Stimulated activated CD8-positive, alpha-beta memory T cell treated with anti-CD3 and anti-CD28 coated beads, Interleukin-7, amount 100 ng/mL, for 4 hours (primary cell): ENCODE measurements at places on chromosomes 3 and 15.

DNA sequence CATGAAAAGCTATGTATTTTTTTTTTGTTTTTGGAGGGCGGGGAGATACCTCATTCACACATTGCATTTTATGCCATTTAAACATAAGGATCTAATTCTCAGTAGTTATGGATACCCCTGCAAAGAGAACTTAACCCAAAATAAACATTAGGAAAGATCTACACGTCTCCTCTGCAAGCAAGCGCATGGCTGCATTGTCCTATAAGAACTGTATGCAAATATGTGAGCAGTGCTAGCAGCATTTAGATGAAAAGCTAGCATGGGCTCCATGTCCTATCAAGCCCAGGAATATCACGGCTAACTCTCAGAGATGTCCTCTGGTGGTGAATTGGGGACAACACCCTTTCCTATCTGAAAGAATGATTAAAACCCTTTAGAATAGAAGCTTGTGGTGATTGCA is 292.8 kb downstream of the MEX3B start:
- no peak for DNase-seq

DNA sequence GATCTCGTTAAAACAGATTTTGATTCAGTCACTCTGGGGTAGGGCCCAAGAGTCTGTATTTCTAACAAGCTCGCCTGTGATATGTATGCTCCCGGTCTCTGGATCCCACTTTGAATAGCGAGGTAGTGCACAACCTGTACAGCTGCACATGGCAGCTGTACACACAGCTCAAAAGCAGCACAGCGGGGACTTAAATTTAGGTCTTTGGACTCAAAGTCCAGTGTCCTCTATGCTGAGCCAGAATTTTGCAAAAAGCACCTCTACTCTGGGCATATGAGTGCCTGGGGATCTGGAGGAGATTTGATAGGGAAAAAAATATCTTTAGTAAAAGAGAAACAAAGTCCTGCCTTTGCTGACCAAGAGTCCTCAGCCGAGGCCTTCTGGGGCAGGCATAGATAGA is 83.1 kb downstream of the HMG20A start:
- DNase-seq, result no peak

GRCh38 chr15:42073418-42073817 is 20.9 kb downstream of the PLA2G4D start:
- DNase-seq, result no peak

DNA sequence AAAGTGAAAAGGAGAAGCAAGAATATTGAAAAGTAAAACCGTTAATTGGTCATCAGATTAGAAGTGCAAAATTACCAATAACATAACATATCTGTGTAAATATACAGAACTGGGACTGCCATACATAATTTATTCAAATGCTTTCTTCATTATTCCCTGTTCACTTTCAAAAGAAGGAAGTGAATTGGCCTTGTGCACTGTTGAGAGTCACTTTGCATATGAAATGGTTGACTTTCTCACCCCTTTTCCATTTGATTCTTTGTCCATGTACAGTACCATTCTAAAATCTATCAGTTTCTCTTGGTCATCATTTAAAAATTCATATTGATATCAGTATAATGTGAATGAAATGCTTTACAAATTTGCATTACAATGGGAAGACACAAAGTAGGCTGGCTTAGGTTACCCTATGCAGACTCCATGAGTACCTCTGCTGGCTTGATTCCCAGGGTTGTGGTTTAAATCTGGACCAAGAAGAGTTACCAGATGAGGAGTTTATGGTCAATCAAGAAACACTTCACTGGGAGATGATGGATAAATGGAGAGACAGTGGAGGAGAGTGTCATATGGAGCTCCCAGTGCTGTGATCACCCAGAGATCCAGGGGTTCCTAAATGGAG is 210.9 kb upstream of the TOPAZ1 start:
- DNase-seq, result no peak

- DNase-seq, result no peak
These were observed 3.9 kb upstream of the CIDEC start for GRCh38 chr3:9883706-9884554.

GRCh38 chr3:179973931-179974361 is 62.8 kb downstream of the PEX5L start:
- no peak for DNase-seq

- DNase-seq, result no peak
These were observed 533.0 kb upstream of the SEMA6D start for GRCh38 chr15:47184003-47184907.

DNA sequence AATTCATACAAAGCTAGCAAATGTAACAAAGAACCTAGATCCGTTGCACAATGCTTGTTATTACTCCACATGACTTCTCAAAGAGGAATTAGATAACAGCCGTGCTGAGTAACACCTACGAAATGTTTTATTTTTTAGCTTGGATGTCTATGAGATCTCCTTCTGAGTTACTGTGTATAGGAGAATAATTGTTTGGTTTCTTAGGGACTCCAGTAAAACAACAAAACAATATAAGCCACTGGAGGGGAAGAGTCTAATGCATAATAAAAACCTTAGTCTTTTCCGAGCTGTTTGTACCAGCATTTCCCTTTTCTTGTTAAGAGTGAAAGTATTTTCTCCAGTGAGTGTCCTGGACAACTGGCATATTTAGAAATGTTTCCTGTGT is 15.6 kb downstream of the SNAP23 start:
- DNase-seq, result no peak

DNA sequence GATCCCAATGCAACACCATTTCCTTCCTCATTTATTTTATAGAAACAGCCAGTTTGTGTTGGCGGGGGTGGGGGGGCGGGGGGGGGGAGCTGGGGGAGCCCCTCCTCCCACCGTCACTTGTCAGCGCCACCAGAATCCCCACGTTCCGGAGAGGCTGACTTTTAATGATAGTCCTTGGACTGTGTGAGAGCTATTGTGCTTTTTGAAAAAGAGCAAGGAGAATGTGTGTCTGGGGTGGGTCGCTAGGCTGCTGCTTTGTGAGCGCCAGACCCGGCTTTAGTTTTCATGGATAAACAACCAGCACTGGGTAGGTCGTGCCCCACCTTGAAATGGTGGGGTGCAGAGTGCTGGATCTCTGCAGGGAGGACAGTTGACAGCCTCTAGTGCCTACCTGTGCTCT is 135.0 kb upstream of the ONECUT1 start:
- no peak for DNase-seq

- no peak for DNase-seq
These were observed 65.6 kb downstream of the WDR72 start for GRCh38 chr15:53693729-53694475.

DNA sequence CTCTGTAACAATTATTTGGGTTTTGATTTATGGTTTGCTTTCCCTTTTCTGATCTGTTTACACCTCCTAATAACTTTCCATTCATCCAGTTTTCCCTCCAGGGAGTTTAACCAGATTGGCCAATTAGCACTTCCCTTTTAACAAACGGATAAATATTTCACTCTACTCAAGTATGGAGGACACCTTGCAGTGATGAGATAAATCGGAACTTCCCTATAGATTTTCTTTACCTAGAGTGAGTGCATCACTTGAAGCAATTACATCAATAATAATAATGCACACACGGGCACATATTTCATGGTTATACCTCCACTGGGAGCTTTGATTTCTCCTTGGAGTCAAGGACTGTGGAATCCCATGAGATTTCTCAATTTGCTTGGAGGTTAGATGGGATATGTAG is 239.1 kb upstream of the CFAP20DC start:
- DNase-seq, result no peak

- no peak for DNase-seq
These were observed 327.8 kb downstream of the GBE1 start for GRCh38 chr3:81433675-81434074.

GRCh38 chr15:60945196-60945595 is 283.9 kb downstream of the RORA start:
- no peak for DNase-seq

DNA sequence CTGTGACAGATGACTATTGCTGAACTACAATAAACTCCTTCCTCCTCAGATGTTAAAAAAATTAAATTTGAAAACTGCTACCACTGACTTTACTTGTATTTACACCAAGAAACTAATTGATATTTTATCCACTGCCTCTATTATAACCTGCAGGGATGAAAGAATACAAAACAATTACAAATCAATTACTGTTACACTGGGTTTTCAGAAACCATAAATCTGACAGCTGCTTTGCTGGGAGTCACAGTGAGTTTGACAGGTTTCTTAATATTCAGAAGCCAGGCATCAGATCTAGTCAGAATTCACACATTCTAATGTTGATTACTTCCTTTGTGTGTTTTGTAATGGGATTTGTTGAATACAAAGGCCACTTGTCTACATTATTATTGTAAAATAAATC is 252.6 kb upstream of the MRPL3 start:
- DNase-seq, result no peak

GRCh38 chr3:7697548-7697947 is 804.1 kb upstream of the LMCD1 start:
- DNase-seq, result no peak

DNA sequence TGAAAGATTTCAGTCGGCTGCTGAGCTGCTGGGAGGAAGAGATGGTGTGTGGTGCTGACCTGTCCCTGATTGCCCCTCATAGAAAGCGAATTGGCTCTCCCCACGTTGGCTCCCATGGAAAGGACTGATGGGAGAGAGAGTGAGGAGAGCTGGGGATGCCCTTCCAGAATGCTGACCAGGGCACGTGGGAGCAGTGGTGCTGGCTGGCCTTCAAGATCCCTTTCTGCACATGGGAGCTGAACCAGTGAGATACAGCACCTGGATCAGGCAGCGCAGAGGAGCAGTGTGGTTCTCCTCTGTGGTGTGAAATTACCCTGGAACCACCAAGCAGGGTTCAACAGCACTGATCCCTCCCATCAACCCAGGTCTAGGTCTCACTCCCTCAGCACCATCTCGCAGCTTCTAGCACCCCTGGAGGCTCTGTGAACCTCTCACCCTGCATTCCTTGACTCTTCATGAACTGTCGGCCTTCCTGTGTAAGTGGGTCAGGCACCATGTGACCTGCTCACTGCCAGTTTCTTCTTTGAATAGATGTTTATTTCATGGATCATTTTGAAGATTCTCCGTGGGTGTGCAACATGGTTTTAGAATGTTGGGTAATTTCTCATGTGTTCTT is 55.7 kb downstream of the CACNA1D start:
- DNase-seq, result no peak

- DNase-seq, result no peak
These were observed 414.9 kb downstream of the RBMS3 start for GRCh38 chr3:29695643-29696198.

GRCh38 chr3:137061186-137061585 is 103.4 kb downstream of the IL20RB start:
- no peak for DNase-seq

DNA sequence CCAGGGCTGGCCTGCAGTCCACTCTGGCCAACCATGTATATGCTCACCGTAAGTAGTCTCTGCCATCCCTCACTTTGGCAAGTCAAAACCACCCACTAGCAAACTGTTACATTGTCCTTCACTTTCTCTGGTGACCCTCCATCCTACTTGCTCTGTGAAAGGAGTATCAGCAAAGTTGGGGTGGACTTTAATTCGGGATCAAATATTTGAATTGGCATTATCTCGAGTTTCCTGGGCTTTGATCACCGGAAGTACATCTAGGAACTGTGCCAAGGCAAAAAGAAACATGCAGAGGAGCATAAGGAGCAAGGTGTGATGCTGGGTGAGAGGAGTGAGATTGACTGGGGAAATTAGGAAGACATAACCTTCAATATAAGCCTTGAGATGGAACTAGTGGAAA is 188.9 kb upstream of the P2RY1 start:
- DNase-seq, result no peak

- DNase-seq, result no peak
These were observed 35.0 kb upstream of the CFAP161 start for GRCh38 chr15:81098861-81099651.

GRCh38 chr3:136350557-136350956 is 100.4 kb downstream of the PCCB start:
- DNase-seq, result no peak

DNA sequence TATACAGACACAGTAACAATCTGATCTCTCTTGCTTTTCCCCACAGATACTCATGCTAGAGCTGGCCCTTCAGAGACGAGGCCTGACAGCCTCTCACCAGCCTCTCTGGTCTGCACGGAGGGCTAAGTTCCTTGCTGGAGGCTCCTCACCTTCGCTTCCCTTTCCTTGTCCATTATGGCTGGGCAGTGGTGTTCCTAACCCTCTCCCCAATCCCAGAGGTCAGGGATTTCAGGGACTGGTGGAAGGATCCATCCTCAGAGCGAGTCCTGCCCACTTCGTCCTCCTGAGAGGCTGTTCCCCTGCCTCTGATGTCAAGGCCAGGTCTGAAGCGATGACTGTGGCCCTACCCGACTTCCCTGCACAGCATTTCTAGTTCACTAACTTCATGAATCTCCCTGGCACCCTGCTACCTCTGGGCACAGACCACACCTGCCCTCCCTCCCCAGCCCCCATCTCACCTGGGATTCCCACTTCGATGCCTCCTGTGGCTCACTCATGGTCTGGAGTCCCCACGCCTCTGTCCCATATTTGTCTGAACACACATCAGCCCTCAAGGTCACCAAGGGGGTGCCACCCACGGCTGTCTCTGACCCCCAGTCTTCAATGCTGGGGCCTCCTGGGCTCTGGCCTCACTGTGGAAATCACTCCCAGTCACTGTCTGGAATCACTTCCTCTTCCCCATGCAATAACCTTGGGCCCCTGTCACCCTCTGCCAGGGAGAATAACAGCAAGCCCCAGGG is 124.9 kb upstream of the PRR20G start:
- DNase-seq, result no peak

GRCh38 chr15:55494931-55495330 is 13.1 kb downstream of the DNAAF4 start:
- no peak for DNase-seq

DNA sequence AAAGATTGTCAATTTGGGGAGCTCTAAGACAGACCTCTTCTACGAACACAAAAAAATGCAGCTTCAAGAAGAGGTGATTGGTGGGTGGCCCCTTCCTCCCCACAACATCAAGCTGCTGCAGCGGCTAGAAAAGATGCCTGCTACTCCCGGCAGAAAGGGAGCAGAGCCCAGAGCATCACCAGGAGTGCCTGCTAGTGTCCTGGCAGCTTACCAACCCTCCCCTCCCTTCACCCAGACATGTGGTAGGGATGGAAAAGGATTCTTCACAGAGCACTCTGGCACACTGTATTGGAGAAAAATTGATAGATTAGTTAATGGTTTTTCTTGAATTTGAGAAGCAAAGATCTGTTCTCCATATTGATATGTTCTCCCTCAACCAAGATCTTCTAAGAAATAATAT is 10.8 kb downstream of the IP6K1 start:
- no peak for DNase-seq

DNA sequence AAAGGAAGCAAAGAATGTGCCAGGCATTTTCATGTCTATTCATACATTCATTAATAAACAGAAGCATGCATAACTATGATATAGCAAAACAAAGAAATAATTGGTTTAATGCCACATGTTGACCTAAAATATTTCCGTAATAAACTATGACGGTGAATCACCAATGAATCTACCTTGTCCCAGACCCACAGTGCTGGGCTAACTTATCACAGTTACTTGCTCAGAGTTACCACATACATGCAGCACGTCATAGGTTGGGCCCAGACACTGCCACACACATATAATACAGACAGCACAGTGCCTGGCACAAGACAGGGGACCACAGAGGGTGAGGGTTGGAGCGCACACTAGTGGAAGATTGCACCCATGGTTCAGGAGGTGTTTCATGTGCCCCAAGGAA is 86.9 kb downstream of the ATP1B3 start:
- no peak for DNase-seq
